ENCODE measurements at places on chromosomes 3 and 15. TPM values are rescaled to one million over a fixed set of nuclear protein-coding genes. Genes with fewer than 3 reads are reported as not detected.

CEMIP gene
- 0.35 TPM for total RNA-seq

CLEC3B gene
- 0.40 TPM for total RNA-seq

NLGN1 gene
- under 0.01 TPM for total RNA-seq

DPPA2 gene
- not detected for total RNA-seq

HES1 gene
- 33.0 TPM for total RNA-seq

NR1I2 gene
- total RNA-seq, result not detected

IQCF5 gene
- total RNA-seq, result not detected

IGF1R gene
- 54.8 TPM for total RNA-seq

MYH15 gene
- 1.8 TPM for total RNA-seq

CCR2 gene
- not detected for total RNA-seq

NECTIN3 gene
- total RNA-seq, result 7.5 TPM

CAND2 gene
- total RNA-seq, result 1.7 TPM

OSBPL10 gene
- 68.7 TPM for total RNA-seq

ERC2 gene
- total RNA-seq, result 1.5 TPM

GP5 gene
- total RNA-seq, result 0.17 TPM

ALS2CL gene
- total RNA-seq, result 144 TPM

CD200 gene
- total RNA-seq, result 23.7 TPM

SMAD6 gene
- total RNA-seq, result not detected

KNG1 gene
- total RNA-seq, result not detected

CD80 gene
- not detected for total RNA-seq

GRCh38 chr15:93121973-93122910 is 33.2 kb upstream of the RGMA start:
- no peak for DNase-seq

DNA sequence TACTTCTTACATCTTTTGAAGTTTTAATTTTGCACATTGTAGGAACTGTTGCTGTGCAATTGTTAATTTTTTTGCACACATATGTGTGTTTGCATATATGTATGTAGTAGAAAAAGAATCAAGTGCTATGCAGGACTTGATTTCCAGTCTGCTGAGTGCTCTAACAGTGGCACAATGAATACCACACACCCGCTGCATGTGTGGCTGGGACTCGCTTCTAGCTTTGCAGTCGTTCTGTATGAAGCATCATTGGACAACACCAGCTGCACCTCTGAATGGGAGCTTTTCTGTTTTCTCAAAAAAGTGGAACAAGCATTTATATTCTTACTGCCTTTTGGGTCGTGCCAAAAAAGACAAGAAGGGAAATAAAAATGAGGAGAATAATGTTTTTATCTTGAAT is 564.7 kb downstream of the FOXP1 start:
- DNase-seq, result no peak

GRCh38 chr3:9441501-9442221 is 44.2 kb downstream of the SETD5 start:
- DNase-seq, result no peak

DNA sequence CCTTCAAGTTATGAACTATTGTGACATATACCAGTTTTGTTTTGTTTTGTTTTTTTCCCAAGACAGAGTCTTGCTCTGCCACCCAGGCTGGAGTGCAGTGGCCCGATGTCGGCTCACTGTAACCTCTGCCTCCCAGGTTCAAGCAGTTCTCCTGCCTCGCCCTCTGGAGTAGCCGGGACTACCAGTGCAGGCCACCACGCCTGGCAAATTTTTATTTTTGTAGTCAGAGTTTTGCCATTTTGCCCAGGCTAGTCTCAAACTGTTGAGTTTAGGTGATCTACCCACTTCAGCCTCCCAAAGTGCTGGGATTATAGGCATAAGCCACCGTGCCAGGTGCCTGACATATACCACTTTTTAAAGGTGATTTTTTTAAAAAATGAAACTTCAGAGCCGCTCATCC is 74.6 kb downstream of the ARRDC4 start:
- DNase-seq, result peak; percentile 46

- no peak for DNase-seq
These were observed 14.4 kb downstream of the ARIH1 start for GRCh38 chr15:72488558-72488957.

- DNase-seq, result no peak
These were observed 10.5 kb downstream of the KIF15 start for GRCh38 chr3:44772099-44772442.

DNA sequence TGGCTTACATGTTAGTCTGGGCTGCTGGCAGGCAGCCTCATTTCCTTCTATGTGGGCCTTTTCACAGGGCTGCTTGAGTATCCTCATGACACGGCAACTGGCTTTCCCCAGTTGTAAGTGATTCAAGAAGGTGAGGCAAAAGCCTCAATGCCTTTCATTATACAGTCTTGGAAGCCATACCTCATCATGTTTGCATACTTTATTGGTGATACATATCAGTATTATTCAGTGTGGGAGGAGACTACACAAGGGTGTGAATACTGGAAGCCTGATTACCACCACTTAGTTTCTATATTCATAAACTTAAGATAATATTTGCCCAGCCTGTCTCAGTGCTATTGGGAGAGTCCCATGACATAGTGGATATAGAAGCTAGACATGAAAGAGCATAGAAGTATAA is 346.8 kb downstream of the SOX2 start:
- peak; percentile 92 for DNase-seq

GRCh38 chr15:90924375-90924774 is 8.0 kb downstream of the HDDC3 start:
- no peak for DNase-seq

- no peak for DNase-seq
These were observed 47.5 kb downstream of the DLEC1 start for GRCh38 chr3:38086496-38086895.

- no peak for DNase-seq
These were observed 52.7 kb downstream of the COL6A6 start for GRCh38 chr3:130569461-130570365.

DNA sequence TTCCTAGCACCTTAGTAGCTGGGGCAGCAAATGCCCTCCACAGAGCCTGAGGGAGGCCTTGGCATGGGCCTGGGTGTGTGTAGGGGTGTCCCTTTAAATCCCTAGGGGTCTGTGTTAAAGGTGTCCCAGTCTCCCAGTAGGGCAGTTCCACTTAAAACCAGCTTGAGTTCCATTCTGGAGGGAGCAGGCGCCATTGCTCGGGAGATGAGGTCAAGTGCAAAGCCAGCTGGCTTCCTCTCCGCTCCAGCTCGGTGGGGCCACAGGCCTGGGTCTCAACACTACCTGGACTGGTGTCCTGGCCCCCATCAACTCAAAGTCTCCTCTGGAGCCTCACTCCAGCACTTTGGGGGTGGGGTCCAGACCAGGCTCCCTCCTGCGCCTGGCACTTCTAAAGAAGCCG is 25.2 kb downstream of the FEM1B start:
- no peak for DNase-seq

- DNase-seq, result peak; percentile 94
These were observed 75.9 kb upstream of the CBLB start for GRCh38 chr3:105944721-105945120.

- DNase-seq, result no peak
These were observed 72.8 kb downstream of the LRIG1 start for GRCh38 chr3:66427951-66428474.

- no peak for DNase-seq
These were observed 63.2 kb upstream of the PYDC2 start for GRCh38 chr3:191397771-191398170.

GRCh38 chr15:90171623-90172022 is 29.5 kb upstream of the SEMA4B start:
- DNase-seq, result no peak

GRCh38 chr3:28117598-28117997 is 123.8 kb upstream of the CMC1 start:
- no peak for DNase-seq

DNA sequence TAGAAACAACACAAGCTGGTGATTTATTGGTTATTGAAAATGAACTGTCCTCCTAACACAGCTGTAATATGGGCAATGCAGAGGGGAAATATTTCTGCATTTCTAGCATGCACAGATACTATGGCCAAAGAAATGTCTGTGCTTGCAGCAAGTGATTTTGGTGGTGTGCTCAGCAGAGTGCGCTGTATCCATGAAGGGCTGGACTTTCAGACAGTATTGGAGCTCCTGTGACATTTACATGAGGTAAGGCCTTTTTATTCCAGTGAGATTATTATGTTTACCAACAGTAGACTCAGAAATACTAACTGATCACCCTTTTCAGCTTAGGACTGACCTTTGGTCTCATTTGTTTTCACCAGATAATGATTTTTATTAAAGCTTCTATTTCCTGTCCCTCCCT is 1302.6 kb upstream of the EPHA6 start:
- no peak for DNase-seq

GRCh38 chr3:87855616-87856015 is 203.2 kb downstream of the CGGBP1 start:
- peak; percentile 50 for DNase-seq

GRCh38 chr3:57130571-57131209 is 34.5 kb downstream of the IL17RD start:
- DNase-seq, result no peak

DNA sequence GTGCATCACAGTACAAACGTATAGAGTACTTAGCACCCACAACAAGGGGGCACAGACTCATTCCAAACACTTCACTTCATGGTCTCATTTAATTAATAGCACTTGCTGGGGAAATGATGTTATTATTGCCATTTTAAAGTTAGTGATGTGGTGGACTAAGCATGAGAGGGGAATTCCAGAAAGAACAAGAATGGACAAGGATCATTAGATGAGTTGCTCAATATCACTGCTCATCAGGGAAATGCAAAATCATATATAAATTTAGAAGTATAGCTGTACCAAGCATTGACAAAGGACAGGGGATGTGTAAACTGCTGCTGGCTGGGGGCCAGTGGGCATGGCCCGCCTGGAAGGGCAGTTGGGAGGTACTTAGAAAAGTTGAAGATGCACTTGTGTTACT is 14.6 kb downstream of the PRR20G start:
- DNase-seq, result peak; percentile 75

GRCh38 chr15:43799945-43800285 is at the start of gene SERINC4:
TSS of gene SERINC4 (minus strand) at chr15:43800220. CDS start at chr15:43799986, 234 bp downstream.
- DNase-seq, result no peak

DNA sequence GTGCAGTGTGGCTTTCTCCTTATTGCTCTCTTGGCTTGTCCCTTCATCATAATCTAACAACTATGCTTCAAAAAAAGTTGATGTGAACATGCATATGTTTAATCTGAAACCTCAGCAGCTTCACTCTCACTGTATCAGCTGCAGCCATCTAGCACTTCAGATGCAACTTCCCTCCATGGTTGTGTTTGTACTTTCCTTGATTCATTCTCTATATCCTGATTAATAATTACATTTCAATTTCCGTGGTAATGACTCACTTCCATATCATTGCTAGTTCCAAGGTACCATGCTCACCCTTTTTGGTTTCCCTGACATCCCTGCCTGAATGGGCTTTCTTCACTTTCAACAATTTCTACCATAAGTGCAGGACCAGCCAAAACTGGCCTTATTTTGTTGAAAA is 51.2 kb downstream of the MDFIC2 start:
- DNase-seq, result no peak

GRCh38 chr3:177089110-177089509 is 108.2 kb downstream of the TBL1XR1 start:
- no peak for DNase-seq

GRCh38 chr3:187828579-187829452 is 83.5 kb upstream of the BCL6 start:
- no peak for DNase-seq

GRCh38 chr3:27031476-27031875 is 337.7 kb downstream of the NEK10 start:
- no peak for DNase-seq

- DNase-seq, result peak; percentile 68
These were observed 10.3 kb upstream of the MTMR10 start for GRCh38 chr15:31001702-31002101.

All from mammary epithelial cell (primary cell).